Activated T-helper 1 cell treated with anti-CD3 and anti-CD28 coated beads, Interleukin-2, amount 50 U/mL, for 16 hours (primary cell): ENCODE measurements at places on chromosomes 5 and 9.

- DNase-seq = no peak
Measured at GRCh38 chr5:156339139-156339841, 12.3 kb downstream of the SGCD start.

DNA sequence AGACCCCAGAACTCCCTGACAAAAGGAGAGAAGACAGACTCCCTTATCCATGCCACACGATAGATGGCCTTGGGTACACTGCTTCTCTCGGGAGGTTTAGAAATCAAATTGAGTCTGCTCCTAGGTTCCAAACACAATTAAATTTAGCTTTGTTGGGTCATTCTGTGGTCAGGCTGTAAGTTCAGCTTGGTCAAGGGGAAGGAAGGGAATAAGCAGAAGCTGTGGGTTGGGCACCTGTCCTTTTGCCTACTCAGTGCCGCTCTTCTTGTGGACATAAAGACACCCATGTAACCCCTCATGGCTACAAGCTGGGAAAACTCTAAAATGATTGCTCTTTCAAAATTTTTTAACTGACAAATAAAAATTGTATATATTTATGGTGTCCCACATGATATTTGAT, 19.1 kb upstream of the AK3 start:
- DNase-seq = no peak

DNA sequence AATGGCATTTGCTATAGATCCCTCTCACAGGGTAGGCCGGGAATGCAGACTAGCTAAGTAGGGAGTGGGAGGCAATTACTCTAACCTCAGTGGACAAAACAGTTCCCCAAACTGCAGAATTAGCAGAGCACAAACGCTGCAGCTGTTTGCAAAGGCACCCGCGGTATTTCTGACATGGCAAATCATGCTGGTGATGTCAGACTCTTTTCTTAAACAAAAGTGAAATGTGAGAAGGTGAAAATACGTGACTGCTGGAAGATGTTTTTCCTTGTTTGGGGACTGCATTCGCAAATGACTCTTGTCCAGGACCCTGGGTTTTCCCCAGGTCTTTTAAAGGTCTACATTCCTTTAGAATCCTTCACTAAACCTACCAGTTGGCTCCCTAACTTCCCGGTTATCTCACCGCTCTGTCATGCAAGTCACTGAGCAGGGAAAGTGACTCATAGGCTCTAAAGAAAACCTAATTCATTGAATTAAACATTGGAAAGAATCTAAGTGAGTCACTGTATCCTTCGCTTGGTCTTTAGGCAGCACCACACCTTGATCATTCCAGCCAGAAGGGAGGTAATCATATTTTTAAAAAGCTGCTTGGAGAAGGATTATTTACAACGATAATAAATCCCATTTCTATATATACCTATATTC, 91.5 kb upstream of the DNAH5 start:
- DNase-seq = no peak

DNA sequence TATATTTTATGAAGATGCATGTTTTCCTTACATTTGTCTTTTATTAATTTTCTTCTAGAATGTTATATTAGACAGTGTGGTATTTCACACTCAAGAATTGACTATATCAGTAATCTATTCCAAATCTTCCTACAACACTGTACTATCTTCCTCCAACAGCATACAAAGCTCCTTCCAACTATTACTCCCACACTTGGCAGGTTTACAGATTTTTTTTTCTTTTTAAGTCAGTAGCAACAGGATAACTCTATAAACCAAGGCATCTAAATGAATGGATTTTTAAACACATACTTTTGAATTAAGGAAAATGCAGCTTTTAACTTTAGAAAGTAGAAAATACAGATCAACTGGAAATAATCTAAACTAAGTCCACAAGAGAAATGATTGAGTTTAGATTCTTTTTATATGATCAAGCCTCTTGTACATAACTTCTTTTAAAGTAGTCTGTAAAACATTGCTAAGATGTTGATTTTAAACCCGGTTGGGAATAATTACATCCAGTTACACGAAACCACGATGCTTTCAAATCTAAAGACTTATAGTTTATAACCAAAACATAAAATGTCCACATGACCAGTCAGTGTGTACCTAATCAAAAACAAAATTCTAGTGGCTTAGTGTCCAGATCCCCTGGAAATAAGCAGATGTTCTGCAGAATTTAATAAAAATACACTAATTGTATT, 281.6 kb downstream of the ADAMTS6 start:
- no peak for DNase-seq

DNA sequence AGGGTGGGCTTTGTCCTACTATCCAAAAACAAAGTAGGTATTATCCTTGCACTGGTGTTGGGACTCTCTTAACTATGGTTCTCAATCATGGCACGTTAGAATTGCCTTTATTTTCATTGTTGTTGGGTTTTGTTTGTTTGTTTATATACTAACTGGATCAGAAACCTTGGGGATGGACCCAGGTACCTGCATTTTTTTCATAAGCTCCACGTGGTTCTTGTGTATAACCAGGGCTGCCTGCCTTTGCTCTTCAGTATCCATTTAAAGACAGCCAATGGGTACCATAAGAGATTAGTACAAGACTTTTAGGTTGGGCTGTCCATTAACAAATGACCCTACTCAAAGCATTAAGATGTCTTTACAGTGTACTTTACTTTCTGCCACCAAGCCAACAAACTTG, 2.5 kb upstream of the SSBP2 start:
- no peak for DNase-seq

- DNase-seq = no peak
Measured at GRCh38 chr9:15243081-15243480, 63.9 kb downstream of the TTC39B start.

GRCh38 chr9:135081264-135081660, 6.2 kb upstream of the OLFM1 start:
- no peak for DNase-seq

- no peak for DNase-seq
Measured at GRCh38 chr5:80254767-80255430, 949 bp downstream of the SERINC5 start.
